NCI-H2171 treated with DMSO at 0.1 percent for 48 hours (cell line): ENCODE measurements at places on chromosomes 5 and 9.

GRCh38 chr9:37417857-37418618 is 4.5 kb upstream of the GRHPR start:
- DNase-seq = no peak

DNA sequence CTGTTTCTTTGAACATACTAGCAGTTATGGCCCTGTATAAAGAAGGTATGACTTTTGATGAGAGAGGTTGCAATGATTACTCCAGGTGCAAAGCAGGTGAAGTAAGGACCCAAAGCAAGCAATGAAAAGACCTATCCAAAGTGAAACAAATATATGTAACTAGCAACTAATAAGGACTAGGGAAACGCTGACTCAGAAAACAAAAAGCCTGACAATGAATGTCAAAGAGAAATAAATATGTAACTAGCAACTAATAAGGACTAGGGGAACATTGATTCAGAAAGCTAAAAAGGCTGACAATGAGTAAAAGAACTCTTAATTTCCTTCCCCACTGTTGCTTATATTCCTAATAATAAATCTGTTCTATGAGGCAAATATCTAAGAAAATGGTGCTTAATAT is 43.1 kb downstream of the HMGCR start:
- no peak for DNase-seq

DNA sequence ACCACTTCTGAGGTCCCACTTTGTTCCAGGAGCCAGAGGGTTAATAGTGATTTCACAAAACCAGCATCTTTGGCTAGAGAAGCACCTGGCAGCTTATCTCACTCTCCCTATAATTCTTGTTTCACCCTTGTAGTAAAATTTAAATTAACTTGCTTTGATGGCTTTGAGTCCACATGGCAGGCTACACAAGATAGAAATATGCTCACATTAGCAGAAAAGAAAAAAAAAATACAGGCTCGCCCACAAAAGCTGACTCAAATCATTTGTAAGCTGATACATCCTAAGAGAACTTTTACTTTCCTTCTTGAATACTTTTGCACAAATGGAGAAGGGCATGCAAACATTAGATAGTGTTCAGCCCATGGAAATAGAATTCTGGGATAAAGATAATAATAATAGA is 36.2 kb downstream of the TNFSF15 start:
- no peak for DNase-seq

DNA sequence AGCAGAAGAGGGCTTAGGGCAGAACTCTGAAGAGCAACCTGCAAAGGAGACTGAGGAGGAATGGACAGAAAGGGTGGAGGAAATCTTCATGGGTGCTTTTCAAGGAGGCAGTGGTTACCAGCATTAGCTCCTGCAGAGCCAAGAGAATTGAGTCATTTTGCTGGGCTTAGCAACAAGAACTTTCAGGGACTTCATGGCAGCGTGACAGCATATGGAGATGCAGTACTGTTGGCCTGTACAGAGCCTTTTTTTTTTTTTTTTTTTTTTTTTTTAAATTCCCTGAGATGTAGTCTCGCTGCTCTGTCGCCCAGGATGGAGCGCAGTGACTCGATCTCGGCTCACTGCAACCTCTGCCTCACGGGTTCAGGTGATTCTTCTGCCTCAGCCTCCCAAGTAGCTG is 296.0 kb upstream of the DMRT1 start:
- peak; percentile 24 for DNase-seq

DNA sequence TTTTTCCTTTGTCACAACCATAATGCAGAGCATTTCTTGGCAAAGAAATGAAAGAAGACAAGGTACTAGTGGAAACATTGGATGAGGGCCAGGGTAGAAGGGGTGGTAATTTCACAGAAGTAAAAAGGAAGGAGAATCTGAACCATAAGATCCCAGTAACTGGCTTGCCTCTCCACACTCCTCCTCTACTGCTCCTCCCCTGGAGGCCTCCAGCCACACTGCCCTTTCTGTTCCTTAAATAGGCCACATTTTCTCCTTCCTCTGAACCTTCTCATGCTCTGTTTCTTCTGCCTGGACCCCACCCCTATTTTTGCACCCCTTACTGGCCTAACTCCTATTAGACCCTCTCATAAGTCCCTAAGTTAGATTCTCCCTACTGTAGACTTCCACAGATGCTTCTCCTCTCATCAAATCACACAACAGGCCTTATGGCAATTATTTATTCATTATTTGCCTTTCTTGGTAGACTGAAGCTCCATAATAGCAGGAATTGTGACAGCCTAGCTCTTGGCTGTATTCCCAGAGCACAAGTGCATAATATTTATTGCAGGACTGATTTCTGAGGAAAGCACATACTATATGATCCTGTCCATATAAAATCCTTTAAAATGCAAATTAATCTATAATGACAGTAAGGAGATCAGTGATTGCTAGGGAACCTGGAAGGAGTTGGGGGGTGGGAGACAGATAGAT is 31.3 kb upstream of the GRIA1 start:
- no peak for DNase-seq
